ENCODE measurements at places on chromosomes 2 and 18. TPM values are rescaled to one million over a fixed set of nuclear protein-coding genes. Genes with fewer than 3 reads are reported as not detected.

The C2orf66 gene
- 0.21 TPM for total RNA-seq

The CRYBA2 gene
- total RNA-seq: not detected

DNA sequence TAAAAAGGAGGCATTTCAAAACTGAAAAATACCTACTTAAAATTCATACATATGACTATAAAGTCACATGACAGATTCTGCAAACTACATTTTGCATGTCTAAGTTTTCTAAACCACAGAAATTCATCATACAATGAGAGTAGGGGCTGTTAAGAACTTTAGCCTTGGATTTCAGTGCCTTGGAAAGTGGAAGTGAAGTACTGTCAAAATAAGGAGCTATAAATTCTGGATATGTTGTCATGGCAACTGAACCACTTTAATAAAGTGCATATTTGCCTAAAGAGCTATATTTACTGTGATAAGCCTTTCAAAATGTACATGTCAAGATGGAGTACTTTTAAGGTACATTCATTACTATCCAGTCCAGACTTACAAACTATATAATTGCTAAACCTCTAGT is 227.1 kb downstream of the RAB3GAP1 start:
- DNase-seq: no peak

DNA sequence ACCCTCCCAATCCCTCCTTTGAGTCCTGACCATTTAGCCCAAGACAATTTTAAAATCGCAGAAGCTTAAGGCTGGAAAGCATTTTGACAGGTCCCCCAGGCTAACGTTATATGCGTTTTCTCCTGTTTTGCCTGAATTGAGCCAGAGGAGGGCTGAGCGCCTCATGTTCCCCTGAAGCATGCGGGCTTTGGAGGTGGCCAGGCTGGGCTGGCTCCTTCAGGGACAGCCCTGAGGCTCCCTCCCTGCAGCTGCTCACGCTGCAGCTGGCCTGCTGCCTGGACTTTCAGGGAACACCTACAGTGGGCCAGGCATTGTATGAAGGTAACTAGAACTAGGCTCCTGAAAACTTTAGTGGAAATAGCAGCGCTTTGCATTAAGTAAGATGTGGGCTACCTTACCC is 179.2 kb downstream of the ACKR3 start:
- DNase-seq: peak; percentile 59

- DNase-seq: no peak
Observed at GRCh38 chr18:31487246-31488015, 10.5 kb upstream of the DSG2 start.

- no peak for DNase-seq
Observed at GRCh38 chr2:160381425-160381951, 112.1 kb downstream of the RBMS1 start.

GRCh38 chr2:143071185-143071876 is 57.9 kb upstream of the ARHGAP15 start:
- DNase-seq: no peak

- DNase-seq: no peak
Observed at GRCh38 chr18:59385191-59385590, 26.1 kb upstream of the LMAN1 start.

Data from lower lobe of right lung (tissue), 2 donors.